Stimulated activated CD8-positive, alpha-beta memory T cell treated with anti-CD3 and anti-CD28 coated beads, Interleukin-15, amount 100 ng/mL, for 24 hours (primary cell): ENCODE measurements at places on chromosomes 5 and 9.

- no peak for DNase-seq
Observed at GRCh38 chr9:68545033-68545705, 4.5 kb upstream of the TMEM252 start.

DNA sequence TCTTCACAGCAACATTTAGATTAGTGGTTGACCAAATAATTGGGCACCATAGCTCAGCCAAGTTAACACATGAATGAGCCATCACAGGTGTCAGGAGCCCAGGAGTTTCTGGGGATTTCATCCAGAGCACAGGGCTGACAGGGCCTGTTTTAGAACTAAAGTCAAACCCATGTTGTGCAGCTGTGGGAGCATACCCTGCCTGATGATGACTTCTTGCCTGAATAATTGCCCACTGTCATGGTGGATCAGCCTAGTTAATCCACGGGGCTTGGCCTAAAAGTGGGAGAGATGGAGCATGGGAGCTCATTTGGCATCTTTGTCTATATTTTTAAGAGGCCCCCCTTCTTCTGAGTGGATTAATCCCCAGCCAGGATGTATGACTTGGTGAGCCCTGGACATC is 105.6 kb upstream of the GDNF start:
- DNase-seq = no peak

GRCh38 chr5:124867137-124867704 is 120.8 kb upstream of the ZNF608 start:
- DNase-seq = no peak

GRCh38 chr5:9927521-9927997 is 297.4 kb upstream of the TAS2R1 start:
- no peak for DNase-seq
